ENCODE measurements at places on chromosomes 2 and 18.

GRCh38 chr2:233413559-233414272 lies 59.4 kb downstream of the DGKD start:
- peak; percentile 87 for DNase-seq

DNA sequence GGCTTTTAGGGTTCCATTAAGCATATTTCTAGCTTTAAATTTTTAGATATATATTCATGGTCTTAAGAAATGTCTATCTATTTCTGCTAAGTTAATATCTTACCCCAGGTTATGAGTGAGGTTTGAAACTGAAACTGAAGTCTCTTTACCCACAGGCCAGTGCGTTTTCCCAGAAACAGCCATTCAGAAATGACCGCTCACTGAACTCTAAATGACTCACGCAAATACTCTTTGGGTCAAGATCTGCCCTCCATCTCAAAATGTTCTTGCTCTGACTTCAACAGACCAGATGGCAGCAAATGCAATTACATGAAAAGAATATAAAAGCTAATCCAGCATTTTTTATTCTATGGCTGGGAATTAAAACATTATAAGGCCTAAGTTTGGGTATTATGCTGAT lies 315.2 kb downstream of the TDRD15 start:
- no peak for DNase-seq

GRCh38 chr2:6442252-6442985 lies 423.3 kb downstream of the CMPK2 start:
- no peak for DNase-seq

DNA sequence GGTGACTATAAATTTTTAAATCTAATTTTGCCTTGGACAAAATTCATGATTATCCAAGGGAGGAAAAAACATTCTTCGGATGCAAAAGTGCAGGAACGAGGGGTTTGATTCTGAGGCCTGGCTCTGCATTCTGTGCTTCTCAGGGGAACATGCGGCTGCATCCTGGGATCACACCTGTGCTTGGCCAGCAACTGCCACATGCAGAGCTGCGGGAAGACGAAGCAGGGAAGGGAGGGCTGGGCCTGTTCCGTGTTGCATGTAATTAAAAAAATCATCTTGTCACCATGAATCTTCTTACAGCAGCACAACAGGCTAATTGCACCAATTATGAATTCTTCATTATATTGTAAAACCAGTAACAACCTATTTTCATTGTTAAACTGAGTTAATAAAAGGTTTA lies 158.0 kb upstream of the ALKAL2 start:
- no peak for DNase-seq

GRCh38 chr18:36127836-36128529 lies 1.2 kb downstream of the SLC39A6 start:
- no peak for DNase-seq

DNA sequence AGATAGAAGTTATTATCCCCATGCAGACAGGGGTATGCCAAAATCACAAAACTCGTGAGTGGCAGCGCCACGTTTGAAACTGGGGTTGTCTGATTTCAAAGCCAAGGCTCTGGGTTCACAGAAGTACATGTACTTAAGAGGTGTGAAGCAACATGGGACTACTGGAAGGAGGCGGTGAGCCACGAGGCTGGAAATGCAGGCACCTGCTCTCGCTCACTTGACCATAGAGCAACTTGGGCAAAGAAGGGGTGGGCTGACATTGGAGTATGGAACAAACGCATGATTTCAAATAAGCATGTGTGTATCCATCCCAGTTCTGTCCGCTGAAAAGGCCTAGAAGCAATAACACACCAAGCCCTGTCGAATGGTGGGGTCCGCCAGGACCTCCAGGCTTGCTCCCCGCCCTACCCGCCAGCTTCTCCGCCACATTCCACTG lies 593 bp upstream of the ACTR2 start:
- DNase-seq: peak; percentile 2

GRCh38 chr2:72116081-72116533 lies 31.6 kb downstream of the CYP26B1 start:
- no peak for DNase-seq

DNA sequence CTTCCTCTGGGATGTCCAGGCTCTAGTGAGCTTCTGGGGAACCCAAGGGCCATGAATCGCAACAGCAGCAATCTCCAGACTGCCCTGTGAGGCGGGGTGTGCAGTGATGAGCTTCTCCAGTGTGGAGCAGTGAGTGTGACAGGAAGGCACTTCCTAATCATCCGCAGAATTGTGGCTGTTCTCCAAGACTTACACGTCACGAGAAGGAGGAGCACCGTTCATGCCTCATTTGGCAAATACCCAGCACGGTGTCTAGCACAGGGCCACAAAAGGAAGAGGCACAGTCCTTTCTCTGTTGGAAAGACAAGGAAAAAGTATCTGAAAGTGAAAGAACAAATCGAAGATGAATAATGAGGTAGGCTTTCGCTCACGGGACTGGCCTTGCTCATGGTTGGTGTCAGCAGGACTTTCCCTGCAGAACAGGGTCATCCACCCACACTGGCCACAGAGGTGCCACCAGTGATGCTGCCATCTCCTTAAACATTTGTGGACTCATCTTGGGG lies 125.1 kb upstream of the HAAO start:
- DNase-seq: peak; percentile 63

- no peak for DNase-seq
Observed at GRCh38 chr18:51716277-51716676, 518.8 kb upstream of the MEX3C start.

DNA sequence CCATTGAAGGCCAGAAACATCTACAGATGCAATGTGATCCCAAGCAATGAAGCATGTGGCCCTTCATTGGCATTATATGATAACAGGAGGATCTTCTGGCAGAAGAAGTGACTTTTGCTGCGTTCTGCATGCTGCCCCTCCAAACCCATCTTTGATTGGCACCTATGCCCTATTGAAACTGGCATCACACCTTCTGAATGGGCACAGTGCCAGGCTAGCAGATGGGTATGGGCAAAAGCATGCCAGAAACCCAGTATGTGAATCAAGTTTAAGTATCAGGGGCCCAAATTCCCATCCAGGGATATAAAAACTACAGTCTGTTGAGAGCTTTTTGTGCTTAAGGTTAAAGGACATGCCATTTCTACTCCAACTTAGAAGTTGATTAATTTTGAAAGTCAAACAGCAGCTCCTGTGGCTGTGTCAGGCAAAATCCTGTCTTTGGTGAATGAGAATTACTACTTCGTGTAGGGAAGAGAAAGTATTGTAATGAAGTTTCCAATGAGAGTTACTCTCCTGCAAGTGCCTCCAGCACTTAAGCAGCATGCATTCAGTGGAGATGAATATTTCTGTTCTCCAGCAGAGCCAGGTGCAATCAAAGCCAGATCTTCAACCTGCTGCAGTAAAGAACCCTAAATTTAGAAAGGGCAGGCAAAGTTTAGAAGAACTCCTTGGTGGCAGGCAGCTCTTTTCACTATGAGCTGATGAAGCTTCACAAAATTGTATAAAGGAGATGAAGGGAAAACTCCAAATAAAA lies 8.6 kb downstream of the VRK2 start:
- no peak for DNase-seq
